ENCODE measurements at places on chromosomes 1 and 21.
A peak's percentile ranks its signal among the peaks of the same experiment; 100 is the strongest.

DNA sequence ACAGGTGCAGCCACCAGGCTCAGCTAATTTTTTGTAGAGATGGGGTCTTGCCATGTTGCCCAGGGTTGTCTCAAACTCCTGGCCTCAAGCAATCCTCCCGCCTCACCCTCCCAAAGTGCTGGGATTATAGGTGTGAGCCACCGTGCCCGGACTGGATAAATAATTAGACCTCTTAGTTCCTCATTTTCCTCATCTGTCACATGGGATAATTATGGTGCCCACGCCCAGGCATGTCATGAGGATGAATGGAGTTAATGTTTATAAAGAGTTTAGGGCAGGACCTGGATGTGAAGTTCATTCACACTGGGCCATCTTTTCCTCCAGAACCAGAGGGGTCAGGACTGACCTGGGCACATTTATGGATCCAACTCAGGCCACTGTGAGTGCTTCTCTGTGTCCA, 23.7 kb downstream of the PADI3 start:
- no peak for DNase-seq

DNA sequence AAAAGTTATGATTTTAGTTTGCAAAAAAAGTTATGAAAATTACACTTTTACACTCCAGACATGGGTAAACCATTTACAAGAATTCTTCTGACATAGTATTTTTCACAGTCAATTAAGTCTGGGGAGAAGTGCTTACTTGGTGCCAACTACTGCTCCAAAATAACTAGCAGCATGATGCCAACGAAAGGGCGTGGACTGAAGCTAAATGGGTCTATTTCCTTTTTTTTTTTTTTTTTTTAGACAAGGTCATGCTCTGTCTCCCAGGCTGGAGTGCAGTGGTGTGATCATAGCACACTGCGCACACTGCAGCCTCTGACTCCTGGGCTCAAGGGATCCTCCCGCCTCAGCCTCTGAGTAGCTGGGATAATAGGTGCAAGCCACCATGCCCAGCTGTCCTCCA, 43.2 kb downstream of the FMO4 start:
- DNase-seq: no peak

GRCh38 chr1:199684686-199685273, 342.7 kb upstream of the NR5A2 start:
- DNase-seq: peak; percentile 22

- no peak for DNase-seq
Measured at GRCh38 chr1:3423896-3424611, 30.4 kb upstream of the ARHGEF16 start.

DNA sequence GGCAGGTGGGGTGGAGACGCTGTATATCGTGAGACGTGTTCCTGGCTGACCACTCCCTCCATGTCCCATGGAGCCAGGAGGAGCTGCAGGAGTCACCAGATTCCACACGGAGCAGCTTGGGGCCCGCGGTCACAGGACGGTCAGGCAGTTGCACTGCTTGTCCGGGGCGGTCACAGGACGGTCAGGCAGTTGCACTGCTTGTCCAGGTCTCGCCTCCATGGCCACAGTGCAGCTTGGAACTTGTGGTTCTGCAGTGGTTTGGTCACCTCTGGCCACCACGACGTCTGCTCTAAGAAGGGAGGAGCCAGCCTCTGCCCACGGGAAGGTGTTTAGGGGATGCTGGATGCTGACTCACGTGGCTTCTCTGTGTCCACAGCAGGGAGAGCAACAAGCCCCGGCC, 33.0 kb downstream of the SLX9 start:
- no peak for DNase-seq

DNA sequence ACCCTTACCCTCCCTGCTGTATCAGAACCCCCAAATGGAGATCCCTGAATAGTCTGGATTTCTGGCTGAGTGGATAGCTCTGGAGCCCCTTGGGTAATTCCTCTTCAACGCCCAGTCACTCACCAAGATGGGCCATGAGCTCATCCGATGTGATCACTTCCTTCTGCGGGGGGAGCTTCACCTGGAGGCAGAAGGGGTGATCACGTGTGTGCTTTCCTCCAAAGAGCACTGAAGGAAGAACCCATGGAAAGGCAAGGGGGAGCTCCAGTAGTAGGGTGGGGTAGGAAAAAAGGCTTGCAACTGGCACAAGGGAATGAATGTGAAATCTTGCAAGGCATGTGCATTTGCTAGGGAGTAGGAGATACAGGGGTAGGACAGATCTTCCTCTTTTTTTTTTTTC, 5.1 kb downstream of the MINDY1 start:
- no peak for DNase-seq

- DNase-seq: no peak
Measured at GRCh38 chr1:82879701-82880305, 1079.1 kb downstream of the ADGRL2 start.

- no peak for DNase-seq
Measured at GRCh38 chr1:190832511-190832910, 354.8 kb upstream of the BRINP3 start.

GRCh38 chr21:36434144-36434543, 45.8 kb downstream of the CLDN14 start:
- no peak for DNase-seq

- no peak for DNase-seq
Measured at GRCh38 chr1:241485145-241485544, 34.4 kb downstream of the FH start.

- DNase-seq: no peak
Measured at GRCh38 chr1:107135463-107135862, 5.4 kb upstream of the NTNG1 start.

- no peak for DNase-seq
Measured at GRCh38 chr1:106688446-106688845, 368.0 kb upstream of the PRMT6 start.

DNA sequence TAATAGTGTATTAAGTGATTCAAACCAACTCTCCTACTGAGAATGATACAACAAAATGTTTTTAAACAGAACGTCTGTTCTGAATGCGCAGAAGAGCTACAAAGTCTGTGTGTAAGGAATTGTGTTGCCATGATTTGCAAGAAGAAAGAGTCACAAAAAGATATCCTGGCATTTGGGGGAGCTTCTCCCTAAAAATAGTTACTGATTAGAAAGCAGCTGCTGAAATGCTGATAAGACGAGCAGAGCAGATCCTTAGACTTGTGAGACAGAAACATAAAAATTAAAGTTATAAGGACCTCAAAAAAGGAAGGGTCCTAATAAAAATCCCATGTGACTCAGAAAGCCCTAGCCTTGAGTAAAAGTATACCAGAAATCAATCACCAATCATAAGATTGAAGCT, 54.9 kb upstream of the CRB1 start:
- DNase-seq: no peak

DNA sequence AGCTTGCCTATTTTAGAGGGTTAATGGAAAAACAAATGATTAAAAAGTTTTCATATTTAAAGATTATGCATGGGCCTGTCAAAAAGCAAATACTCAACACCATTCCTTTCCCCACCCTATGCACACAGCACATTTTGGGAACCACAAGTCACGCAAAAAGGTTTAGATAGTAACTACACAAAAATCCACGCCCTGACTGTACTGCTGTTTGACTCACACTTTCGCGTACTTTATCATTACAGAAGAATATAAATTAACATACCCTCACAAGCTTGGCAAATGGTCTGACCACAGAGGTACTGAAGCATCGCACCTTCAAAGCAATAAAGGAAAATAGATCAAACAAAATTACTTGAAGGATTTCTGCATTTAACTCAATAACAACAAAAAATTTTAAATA, 1.4 kb downstream of the ATP5PO start:
- DNase-seq: no peak

- no peak for DNase-seq
Measured at GRCh38 chr1:96510911-96511310, 210.7 kb upstream of the PTBP2 start.

GRCh38 chr1:198935306-198935921, 296.6 kb downstream of the PTPRC start:
- peak; percentile 75 for DNase-seq

- no peak for DNase-seq
Measured at GRCh38 chr21:38410466-38410865, 87.8 kb downstream of the ERG start.

- peak; percentile 72 for DNase-seq
Measured at GRCh38 chr1:100584761-100585745, 47.1 kb downstream of the GPR88 start.

DNA sequence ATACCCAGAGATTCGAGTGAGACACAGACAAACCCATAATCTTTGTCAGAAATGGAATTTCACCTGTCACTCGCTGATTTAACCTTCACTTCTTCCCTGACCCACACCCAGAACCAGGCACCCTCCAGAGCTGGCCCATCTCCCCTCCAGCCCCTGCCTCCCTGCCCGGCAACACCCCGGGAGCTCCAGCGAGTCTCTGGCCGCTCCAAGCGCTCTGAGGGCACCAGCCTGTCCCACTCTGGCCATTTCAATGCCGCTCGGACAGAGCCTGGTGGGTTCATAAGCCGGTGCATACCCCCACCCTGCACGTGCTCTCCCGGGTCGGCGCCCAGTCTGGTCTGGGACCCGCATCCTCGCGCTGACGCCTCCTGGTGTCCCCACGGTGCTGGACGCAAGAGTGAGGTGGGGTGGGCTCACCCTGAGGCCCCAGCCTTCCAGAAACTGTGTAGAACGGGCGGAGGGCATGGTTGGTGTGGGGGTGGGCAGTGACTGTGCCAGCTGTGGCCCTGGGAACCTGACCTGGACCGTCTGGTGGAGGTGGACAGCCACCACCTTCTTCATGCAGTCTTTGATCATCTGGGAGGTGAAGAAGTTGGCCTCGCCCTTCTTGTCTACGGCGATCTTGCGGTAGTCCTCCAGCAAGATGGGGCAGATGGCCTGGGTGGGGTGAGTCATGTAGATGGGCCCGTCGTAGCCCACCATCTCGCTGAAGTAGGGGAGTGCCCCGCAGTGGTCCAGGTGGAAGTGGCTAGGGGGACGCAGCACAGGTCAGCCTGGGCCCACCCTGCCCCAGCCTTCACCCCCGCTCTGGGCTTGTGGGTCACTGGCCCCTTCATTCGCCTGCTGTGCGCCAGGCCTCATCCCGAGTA, 5.4 kb downstream of the INTS11 start:
- DNase-seq: no peak

DNA sequence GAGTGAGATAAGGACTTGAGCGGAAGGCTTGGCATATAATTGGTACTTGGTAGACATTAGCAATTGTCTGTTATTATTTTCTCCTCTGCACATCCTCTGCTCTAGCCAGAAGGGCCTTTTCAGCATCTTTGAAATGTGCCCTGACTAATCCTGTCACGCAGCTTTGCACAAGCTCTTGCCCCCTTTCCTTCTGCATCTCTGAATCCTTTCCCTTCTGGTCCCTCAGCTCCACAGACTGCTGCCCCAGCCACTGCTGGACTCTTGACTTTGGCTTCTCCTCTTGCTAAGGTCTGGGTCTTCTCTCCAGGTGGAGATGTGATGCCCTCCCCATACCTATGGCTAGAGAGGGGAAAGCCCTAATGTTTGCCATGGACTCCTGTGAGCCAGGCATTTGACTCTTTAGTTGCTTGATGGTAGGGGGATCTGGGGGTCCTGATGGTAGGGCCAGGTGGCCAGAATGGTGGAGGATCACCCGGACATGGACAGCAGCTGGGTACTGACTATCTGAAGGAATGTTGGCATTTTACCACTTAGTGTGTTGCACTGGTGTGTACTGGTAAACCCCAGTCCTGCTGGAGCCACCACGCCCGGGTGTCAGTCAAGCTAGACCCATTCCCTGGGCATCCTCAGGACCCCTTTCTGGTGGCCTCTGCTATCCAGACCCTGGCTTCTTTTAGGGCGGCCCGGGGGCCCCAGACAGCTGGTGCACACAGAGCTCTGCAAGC, 4.4 kb downstream of the HPCA start:
- no peak for DNase-seq

GRCh38 chr1:154419620-154420571, 14.8 kb downstream of the IL6R start:
- DNase-seq: peak; percentile 98

DNA sequence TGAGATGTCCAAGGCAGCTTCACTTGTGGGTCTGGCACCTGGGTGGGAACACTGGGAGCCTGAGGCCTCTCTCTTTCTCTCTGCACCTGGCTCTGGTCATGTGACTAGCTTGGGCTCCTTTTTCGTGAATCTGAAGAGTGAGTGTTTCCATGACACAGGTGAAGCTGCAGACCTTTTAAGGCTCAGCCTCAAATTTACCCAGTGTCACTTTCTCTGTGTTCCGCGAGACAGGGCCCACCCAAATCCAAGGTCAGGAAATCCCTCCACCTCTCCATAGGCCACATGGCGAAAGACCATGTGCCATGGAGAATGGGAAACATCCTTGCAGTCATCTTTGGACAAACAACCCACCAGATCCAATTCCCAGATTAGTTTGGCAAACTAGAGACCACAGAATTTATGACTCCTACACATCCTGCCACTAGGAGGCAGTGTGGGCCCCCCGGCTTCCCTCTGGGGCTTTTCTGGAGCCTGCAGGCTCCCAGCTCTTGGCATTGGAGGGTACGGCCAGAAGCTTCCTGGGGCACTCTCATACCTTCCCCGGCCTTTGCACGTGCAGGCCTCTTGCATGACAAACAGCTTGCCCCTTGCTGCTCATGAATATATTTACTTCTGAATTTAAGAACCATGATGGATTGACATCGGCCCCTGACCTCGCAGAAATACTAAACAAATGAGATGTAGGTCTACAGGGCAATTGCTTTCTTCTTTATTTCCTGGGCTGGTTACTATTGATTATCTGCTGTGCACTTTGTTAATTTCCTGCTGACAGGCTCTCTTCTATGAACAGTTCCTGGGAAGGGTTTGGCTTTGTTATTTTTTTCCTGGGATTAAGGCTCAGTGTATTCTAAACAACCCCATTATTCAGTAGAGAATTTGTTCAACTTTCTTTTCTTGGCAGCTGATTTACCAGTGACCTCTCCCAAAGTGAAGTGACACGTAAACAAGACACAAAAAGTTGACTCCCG, 180.7 kb downstream of the KAZN start:
- DNase-seq: no peak

GRCh38 chr1:224430511-224431113, 4.0 kb downstream of the WDR26 start:
- DNase-seq: no peak

DNA sequence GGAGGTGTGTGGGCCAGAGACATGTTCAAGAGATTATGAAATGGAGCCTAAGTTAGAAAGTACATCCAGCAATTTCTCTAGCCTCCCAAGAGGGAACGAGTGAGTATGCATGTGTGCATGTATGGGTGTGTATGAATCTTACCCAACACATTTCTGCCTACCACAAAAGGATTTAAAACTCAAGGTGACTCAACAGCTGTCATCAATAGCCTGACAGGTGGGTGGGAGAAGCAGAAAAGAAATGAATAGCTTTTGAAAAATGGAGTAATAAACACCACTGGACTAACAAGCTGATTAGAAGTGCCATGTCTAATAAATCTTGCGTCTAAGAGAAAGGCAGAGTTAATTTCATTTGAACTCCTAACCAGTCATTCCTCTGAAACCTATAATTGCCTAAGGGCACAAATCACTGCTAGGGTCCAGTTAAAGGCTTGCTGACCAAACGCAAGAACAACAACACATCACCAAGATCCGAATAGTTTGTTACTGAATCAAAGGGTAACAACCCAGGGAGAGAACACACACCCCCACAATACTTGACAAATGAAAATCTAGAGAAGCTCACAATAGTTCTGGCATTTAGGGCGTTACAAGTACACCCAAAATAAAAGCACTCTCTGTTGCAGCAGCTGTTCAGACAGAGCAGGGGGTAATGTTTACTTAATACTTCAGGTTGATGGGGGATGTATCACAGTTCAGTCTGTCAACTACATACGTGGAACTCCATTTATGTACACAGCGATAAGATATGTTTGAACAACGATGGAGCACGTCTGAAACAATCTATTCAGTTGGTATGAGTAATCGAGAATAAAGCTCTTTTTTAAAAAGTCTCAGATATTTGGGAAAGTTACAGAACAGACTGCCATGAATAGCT, 1.4 kb downstream of the KIAA0319L start:
- no peak for DNase-seq

GRCh38 chr1:240090957-240091600, 604 bp upstream of the FMN2 start:
- DNase-seq: no peak

Data from brain pericyte (primary cell).